PC-3 (cell line): ENCODE measurements at places on chromosomes 16 and 17. TPM values are rescaled to one million over a fixed set of nuclear protein-coding genes. Genes with fewer than 3 reads are reported as not detected.

- DNase-seq = peak; percentile 67
- H3K4me3 ChIP-seq = peak overlapping the region; percentile 90
- H3K27me3 ChIP-seq = no peaks in the 10 kb centered on the region
- peaks cover 80% of the 10 kb centered on the region for H3K4me1 ChIP-seq
These were observed 479 bp downstream of the ITGA3 start for GRCh38 chr17:50056217-50056960.

Gene NAGPA
- total RNA-seq = 26.2 and 42.9 TPM in 2 replicates

Gene KCNJ12
- 10.0 and 11.1 TPM in 2 replicates for total RNA-seq

DNA sequence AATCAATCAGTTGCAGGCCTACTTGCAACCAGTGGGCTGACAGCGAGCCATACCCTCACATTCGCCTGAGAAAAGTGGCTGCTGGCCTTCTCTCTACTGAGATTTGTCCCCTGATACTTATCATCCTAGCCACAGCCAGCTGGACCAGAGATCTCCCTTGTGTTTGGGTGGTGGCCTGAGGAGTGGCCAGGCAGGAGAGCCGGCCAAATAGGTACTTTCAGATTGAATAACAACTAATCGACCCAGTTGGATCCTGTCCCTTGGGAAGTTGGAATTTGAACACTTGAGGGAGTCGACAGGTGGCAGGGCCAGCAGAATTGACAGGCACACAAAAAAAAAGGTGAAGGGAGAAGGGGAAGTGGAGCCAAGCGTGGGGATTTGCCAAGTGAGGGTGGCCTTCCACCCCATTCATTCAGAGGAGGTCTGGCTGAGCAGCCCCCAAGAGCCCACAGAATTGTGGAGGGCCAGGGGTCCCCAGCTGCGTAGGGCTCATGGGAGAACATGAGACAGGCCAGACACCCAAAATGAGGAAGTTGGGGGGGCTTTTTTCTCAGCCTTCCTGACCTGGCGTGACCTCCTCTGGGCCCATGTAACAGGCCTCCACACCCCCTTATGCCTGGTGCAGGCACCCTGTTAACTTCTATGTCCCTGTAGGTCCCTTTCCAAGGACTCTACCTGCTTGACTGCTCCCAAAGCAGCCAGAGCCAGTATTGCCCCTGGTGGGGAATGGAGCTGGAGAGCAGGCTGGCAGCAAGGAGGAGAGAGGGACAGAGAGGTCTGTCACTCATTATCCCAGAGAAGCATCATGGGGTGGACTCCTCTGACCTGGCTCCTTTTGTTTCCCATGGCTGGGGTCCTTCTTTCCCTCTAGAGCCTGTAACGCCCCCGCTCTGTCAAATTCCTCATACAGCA lies 2.9 kb upstream of the RANGRF start:
- H3K4me1 ChIP-seq = peaks cover 6% of the 10 kb centered on the region
- DNase-seq = no peak
- H3K27me3 ChIP-seq = no peaks in the 10 kb centered on the region
- H3K36me3 ChIP-seq = no peaks in the 10 kb centered on the region

GRCh38 chr17:31583772-31584356 lies 192.4 kb downstream of the RAB11FIP4 start:
- no peak overlapping the region for H3K4me3 ChIP-seq
- no peaks in the 10 kb centered on the region for H3K36me3 ChIP-seq
- H3K27me3 ChIP-seq = no peaks in the 10 kb centered on the region
- no peak overlapping the region for H3K27ac ChIP-seq
- peak; percentile 20 for DNase-seq

GRCh38 chr16:89561142-89561883 lies 831 bp downstream of the RPL13 start:
- H3K27me3 ChIP-seq = no peaks in the 10 kb centered on the region
- H3K36me3 ChIP-seq = peaks cover 41% of the 10 kb centered on the region
- no peak for DNase-seq
- peak overlapping the region; percentile 99 for H3K4me3 ChIP-seq
- H3K27ac ChIP-seq = peak overlapping the region; percentile 93

Gene PRSS53
- 3.8 and 5.8 TPM in 2 replicates for total RNA-seq

- no peak overlapping the region for H3K27ac ChIP-seq
- H3K36me3 ChIP-seq = no peaks in the 10 kb centered on the region
- H3K4me3 ChIP-seq = no peak overlapping the region
- H3K4me1 ChIP-seq = no peaks in the 10 kb centered on the region
- no peak for DNase-seq
These were observed 40.9 kb upstream of the JPH3 start for GRCh38 chr16:87561200-87562105.

Gene SLC6A2
- total RNA-seq = not detected in 2 replicates

DNA sequence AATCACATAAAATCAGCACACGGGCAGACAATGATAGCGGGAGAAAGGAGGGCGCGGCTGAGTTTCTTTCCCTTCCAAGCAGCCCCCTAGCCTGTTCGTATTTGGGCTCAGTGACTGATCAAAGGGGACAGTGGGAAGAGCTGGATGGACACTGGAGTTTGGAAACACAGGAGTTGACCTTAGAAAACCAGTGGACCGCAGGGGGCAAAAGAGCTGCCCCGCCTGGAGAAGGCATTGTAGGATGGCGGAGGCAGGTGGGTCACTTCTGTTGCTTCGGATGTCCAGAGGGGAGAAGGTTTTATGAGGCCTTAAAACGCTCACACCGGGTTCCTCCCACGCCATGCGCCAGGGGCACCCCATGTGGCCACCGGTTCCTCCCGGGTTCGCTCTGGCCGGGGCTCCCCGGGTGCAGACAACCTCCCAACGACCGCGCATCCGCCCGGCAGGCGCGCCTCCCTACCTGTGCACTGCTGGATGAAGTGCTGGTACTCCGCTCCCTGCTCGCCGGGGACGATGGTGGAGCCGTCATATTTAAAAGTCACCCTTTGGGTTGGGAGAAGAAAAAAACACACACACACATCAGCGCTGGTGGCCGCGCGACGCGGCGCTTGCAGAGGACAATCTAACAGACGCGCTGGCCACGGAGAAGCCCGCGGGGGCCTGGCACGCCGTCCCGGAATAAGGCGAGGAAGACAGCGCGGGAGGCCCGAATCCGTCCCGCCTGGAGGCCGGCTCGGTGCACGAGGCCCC lies 662 bp downstream of the COTL1 start:
- H3K27ac ChIP-seq = peak overlapping the region; percentile 29; the same call in 1 of the 2 replicates
- H3K36me3 ChIP-seq = peaks cover 27% of the 10 kb centered on the region
- peak overlapping the region; percentile 94 for H3K4me3 ChIP-seq

Gene ZNF768
- total RNA-seq = 31.2 and 46.7 TPM in 2 replicates

Gene HBZ
- not detected in 2 replicates for total RNA-seq

GRCh38 chr16:23712976-23713375 lies at the start of gene ERN2:
Gene ERN2 (minus strand): TSS chr16:23713222. CDS start chr16:23713187, 35 bp downstream.
- H3K27me3 ChIP-seq = peaks cover 6% of the 10 kb centered on the region
- no peak within 1 kb of the TSS for H3K27ac ChIP-seq
- no peak for DNase-seq
- no peaks in the 10 kb centered on the region for H3K4me1 ChIP-seq
- H3K4me3 ChIP-seq = no peak within 1 kb of the TSS

Gene BCAR1
- 49.3 and 68.0 TPM in 2 replicates for total RNA-seq
